ENCODE measurements at places on chromosomes 12 and 14. TPM values are rescaled to one million over a fixed set of nuclear protein-coding genes. Genes with fewer than 3 reads are reported as not detected.

GRCh38 chr12:2633176-2633824 lies 161.5 kb upstream of the FKBP4 start:
- DNase-seq = no peak

GRCh38 chr14:106487600-106487999 lies 961.2 kb downstream of the TMEM121 start:
- no peak for DNase-seq

Gene DIO2
- not detected for total RNA-seq

DNA sequence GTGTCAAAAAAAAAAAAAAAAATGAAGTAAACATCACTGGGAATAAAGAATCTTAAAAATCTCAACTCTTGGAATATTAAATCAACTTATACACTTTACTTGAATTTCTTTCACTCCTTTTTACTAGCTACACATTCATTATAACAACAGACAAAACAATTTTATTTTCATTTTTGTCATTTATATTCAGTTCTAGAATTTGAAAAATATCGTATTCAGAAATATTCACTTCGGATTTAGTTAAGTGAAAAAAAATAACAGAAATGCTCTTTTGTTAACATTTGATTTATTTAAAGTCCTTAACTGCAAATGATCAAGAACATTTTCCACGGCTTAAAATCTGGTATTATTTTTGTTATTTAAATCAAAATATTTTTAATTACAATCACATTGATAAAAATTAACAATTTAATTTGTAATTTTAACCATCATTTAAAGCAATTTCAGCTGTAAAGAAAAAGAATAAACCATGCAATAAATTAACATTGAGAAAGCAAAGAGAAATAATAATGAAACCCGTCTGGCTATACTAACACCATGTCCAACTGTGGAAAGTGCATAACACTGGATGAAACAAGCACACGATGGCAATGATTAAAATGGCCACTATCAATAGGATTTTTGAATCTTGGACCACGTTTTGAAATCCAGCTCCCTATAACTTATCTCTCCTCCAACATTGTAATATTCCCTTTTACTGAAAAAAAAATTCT lies 5.2 kb downstream of the FOXA1 start:
- DNase-seq = no peak

DNA sequence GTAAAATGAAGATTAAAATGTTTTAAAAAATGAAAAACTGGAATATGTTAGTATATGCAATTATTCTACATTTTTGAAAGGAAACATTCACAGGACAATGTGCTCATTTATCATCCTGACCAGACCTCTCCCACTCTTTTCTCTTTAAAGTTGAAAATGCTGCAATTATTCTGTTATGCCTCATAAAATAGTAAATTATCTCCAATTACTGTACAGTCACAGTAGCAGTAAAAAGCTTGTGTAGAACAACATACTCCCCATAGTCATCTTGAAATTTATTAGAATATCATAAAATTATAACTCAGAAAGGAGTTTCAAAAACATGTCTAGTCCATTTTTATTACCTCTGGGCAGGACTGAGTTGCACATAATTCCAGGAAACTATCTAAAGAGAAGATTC lies 250.3 kb downstream of the SYT1 start:
- no peak for DNase-seq

DNA sequence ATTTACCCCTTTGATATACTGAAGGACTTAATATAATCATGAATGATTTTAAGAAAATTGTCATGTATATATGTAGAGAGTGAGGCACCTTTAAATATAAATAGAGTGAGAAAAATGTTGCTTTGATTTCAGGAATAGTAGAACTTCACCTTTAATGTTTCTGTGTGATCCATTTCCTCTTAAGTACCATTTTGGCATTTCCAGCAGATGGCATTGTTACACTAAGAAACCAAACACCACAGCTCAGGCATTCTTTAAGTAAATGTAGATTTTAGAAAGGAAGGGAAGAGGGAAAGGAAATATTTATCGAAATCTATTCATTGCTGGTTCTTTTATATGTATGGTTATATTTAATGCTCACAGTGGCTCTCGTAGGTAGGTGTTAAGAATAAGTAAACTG lies 556.7 kb upstream of the FBXO33 start:
- no peak for DNase-seq

DNA sequence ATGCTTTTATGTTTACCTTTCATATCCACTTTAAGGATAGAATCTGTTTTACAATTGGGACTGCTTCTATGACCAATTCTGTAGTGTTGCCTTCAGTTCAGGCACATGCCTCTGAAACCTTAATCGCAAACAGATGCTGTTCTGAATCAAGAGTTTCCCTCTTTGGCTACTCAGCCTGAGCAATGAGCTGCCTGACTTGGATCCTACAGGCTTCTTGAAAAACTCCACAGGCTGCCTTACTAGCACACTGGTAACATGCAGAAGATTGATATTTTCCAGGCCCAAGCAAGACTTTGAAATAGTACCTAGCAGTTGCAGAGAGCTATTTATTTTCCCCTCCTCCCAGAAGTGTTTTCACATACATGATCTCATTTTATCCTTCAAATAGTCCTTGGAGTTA lies 34.8 kb upstream of the PMCH start:
- DNase-seq = no peak

DNA sequence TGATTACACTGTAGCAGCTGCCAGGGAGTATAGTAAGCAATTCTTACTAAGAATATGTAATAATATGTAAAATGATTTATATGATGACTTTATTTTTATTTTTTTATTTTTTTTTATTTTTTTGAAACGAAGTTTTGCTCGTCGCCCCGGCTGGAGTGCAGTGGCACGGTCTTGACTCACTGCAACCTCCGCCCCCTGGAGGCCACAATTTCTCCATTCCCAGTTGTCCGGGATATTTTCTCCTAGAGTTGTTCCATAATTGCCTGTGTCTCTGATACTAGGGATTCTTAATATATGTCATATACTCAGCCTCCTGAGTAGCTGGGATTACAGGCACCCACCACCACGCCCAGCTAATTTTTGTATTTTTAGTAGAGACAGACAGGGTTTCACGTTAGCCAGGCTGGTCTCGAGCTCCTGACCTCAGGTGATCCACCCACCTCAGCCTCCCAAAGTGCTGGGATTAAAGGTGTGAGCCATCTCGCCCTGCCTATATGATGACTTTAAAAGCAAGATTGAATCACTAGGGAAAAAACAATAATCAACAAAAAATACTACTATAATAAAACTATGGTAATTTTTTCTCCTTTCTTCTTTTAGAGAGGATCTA lies 12.2 kb upstream of the ITPR2 start:
- DNase-seq = no peak
